Naive thymus-derived CD8-positive, alpha-beta T cell (primary cell): ENCODE measurements at places on chromosomes 5 and 9. TPM values are rescaled to one million over a fixed set of nuclear protein-coding genes. Genes with fewer than 3 reads are reported as not detected.

DNA sequence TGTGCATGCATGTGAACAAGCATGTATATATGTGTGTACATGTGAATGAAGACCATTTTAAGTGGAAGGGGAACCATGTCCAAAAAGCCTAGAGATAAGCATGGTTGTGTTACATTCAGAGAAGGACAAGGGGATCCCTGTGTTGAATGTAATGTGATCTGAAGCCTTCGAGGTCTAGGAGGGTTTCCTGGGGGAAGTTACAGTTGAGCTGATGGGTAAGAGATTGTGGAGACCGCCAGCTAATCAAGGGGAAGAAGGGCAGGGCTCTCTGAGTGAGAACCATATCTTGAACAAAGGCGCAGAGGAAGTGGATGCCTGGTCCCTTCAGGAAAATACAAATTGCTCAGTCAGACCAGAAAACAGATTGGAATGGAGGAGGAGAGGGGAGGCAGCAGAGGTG lies 45.5 kb upstream of the TNFSF15 start:
- no peaks in the 10 kb centered on the region for H3K36me3 ChIP-seq
- H3K4me1 ChIP-seq = peaks cover 16% of the 10 kb centered on the region
- DNase-seq = no peak
- H3K27me3 ChIP-seq = no peaks in the 10 kb centered on the region
- H3K4me3 ChIP-seq = no peak overlapping the region

DNA sequence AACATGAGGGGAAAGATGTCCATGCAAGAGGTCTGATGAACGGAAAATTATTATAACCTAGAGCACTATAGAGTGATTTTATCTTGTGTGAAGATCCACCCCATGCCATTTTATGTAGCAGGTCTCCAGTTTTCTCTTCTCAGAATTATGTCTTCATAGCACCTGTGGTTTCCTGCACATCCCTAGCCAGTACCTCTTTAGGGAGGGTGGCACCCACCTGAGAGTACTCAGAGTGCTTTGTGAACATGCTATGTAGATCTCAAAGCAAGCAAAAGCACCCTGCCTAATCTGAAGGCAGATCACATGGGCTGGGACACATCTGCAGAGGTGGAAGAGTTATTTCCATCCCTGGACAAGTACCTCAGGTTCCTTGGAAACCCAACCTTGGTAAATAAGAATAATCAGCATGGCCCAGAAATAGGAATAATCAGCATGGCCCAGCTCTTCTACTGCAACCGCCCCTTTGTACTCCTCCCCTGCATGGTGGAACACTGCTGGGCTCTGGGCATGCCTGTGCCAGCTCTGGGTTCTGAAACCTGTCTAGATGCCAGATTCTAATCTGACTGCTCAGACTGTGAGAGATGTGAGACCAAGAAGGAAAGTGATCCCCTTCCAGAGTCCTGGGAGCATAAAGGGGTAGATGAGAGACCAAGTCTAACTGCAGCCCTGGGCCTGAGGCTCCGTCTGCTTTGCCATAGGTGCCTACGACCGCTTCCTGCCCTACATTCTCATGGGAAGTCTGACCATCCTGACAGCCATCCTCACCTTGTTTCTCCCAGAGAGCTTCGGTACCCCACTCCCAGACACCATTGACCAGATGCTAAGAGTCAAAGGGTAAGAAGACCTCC lies 23.7 kb downstream of the SLC22A5 start:
- H3K4me1 ChIP-seq = peaks cover 68% of the 10 kb centered on the region
- H3K27ac ChIP-seq = peak overlapping the region; percentile 70
- H3K4me3 ChIP-seq = no peak overlapping the region
- H3K36me3 ChIP-seq = peaks cover 4% of the 10 kb centered on the region
- DNase-seq = no peak

The LCN2 gene
- not detected for total RNA-seq

- no peak overlapping the region for H3K4me3 ChIP-seq
- no peaks in the 10 kb centered on the region for H3K4me1 ChIP-seq
- peaks cover 8% of the 10 kb centered on the region for H3K36me3 ChIP-seq
- DNase-seq = no peak
- H3K27ac ChIP-seq = no peak overlapping the region
- H3K27me3 ChIP-seq = no peaks in the 10 kb centered on the region
Observed at GRCh38 chr5:146725025-146725424, 153.5 kb downstream of the PPP2R2B start.

DNA sequence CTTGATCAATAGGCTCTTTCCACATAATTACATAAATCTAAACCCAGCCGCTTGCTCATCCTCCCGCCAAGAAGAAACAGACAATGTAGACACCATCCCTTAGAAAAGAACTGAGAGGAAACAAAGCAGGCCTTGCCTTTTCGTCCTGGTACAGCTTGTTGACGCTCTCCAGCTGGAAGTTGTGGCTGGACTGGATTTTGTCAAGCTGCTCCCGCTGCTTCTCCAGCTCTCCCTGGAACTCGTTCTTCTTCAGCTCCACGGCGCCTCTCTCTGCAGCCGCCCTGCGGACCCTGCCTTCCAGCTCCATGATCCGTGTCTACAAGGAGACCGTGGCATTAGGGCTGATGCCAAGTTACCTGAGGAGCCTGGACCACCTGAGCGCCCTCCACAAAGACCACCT lies 22.1 kb downstream of the GOLM1 start:
- DNase-seq = no peak
- H3K27me3 ChIP-seq = no peaks in the 10 kb centered on the region
- H3K4me3 ChIP-seq = no peak overlapping the region
- H3K27ac ChIP-seq = no peak overlapping the region
- H3K36me3 ChIP-seq = no peaks in the 10 kb centered on the region

DNA sequence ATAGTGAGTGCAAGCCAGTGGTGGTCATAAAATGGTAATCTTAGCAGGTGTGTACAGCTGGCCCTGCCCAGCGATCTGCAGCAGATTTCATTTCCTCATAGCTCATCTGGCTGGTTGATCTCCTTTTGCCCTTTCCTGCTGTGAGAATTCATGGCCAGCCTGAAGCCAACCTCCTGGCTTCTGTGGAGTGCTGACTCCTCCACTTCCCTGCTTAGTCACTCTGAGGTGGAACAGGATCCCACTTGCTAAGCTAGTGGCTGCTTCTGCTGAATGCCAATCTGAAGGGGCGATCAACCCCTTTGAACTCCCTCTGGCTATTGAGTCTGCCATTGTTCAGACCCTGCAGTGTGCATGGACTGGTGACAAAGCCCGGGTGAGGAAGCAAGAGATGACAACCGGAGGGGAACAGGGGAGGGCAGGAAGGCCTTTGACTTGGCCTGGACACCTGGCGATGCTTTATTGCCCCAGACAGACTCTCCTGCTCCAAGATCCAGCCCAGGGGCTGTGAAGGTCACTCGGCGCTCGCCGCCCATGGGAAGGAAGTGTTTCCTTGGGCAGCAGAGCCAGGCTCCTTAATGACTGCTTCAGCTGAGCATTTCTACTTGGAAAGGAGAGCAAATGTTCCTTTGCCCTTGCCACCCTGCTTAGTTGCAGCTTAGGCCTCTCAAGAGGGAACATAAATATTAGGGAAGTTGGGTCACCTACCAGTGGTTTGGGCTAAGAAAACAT lies 341.1 kb downstream of the ZSWIM6 start:
- no peak overlapping the region for H3K4me3 ChIP-seq
- DNase-seq = no peak
- peaks cover 27% of the 10 kb centered on the region for H3K27me3 ChIP-seq
- H3K4me1 ChIP-seq = no peaks in the 10 kb centered on the region
- H3K27ac ChIP-seq = no peak overlapping the region

The GMCL2 gene
- not detected for total RNA-seq

The C5orf52 gene
- total RNA-seq = not detected

DNA sequence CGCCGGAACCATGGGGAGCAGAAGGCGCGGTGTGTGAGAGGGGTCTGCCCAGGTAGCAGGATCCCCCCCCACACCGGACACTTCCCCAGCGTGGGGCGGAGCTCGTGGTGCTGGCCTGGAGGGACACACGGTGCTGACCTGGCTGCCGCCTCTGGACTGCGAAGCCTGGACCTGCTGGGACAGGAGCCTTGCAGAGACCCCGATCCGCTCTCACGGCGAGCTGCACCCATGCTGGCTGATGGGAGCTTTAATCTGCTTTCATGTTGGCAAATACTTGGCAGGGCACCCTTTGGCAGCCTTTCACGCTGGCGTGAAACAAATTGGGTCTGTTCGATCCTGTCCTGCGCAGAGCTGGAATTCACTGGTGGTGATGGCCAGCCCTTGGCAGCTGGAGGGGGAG lies 7.4 kb downstream of the NKD2 start:
- H3K4me3 ChIP-seq = no peak overlapping the region
- H3K4me1 ChIP-seq = peaks cover 4% of the 10 kb centered on the region
- H3K36me3 ChIP-seq = no peaks in the 10 kb centered on the region

GRCh38 chr5:76788362-76788761 lies 30.5 kb upstream of the F2RL1 start:
- no peaks in the 10 kb centered on the region for H3K36me3 ChIP-seq
- H3K4me3 ChIP-seq = no peak overlapping the region

- H3K4me3 ChIP-seq = no peak overlapping the region
- H3K27ac ChIP-seq = peak overlapping the region; percentile 82
- H3K4me1 ChIP-seq = peaks cover 74% of the 10 kb centered on the region
- DNase-seq = no peak
Observed at GRCh38 chr9:77982581-77983319, 48.9 kb downstream of the GNAQ start.

DNA sequence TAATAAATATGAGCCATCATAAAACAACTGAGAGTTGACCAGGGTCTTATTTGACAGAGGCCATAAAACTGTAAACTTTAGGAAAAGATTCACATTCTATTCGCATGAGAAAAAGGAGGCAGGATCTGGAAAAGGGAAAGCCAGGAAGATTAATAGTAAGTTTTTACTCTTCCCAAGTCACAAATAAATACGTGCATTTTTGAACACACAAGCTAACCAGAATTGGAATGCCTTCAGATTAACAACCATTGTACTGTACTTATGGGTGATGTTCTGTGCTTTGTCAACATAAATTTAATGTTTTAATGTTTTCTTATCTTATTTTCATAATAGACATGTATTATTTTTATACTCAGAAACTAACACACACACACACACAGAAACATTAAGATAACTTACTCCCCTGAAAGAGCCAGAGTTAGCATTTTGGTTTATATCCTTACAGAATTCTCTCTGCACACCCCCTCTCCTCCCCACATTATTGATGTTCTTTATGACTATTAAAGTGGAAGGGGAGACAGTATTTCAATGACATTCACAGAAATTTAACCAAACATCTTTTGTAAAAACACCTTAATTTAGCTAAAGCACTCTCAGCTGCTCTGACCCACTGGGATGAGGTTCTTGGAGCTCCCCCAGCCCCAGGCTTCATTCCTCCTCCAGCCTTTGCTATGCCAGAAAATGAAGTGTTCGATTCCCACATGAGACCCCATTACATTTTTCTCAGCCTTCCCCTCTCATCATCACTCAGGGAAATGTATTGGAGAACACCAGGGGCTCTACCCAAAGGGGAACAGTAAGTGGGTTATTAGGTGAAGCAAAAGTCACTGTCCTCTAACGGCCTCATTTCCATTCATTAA lies 155.5 kb downstream of the ESM1 start:
- peaks cover 6% of the 10 kb centered on the region for H3K4me1 ChIP-seq
- no peak for DNase-seq
- no peak overlapping the region for H3K27ac ChIP-seq
- H3K27me3 ChIP-seq = peaks cover 5% of the 10 kb centered on the region

DNA sequence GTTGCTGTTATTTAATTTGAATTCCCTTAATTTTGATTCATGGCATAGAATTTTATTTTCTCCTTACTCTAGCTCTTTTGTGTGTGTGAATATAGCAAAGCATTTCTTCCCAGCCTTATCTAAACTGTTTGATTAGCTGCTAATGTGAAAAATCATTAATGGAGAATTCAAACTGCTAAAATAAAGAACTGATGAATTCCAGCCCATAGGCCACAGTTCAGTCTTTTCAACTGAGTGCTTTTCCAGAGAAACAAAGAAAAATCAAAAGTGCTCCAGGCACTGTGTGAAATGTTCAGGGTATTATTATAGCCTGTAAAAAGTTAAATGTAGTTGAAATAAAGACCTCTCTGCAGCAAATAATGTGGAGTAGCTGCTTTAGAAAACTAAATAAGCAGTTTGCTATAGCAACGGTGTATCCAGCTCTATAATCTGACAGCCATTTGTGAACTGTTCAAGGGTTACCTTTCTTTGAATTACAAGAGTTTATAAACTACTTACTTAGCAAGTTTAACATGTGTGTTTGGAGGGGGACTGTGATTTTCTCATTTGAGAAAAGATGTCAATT lies 123.8 kb downstream of the GIN1 start:
- H3K27me3 ChIP-seq = no peaks in the 10 kb centered on the region
- H3K4me1 ChIP-seq = no peaks in the 10 kb centered on the region
- no peak for DNase-seq
- H3K4me3 ChIP-seq = no peak overlapping the region

The ADAMTS16 gene
- not detected for total RNA-seq

GRCh38 chr5:53882006-53882675 lies 321.7 kb downstream of the NDUFS4 start:
- no peak overlapping the region for H3K4me3 ChIP-seq
- H3K27me3 ChIP-seq = no peaks in the 10 kb centered on the region
- DNase-seq = no peak

DNA sequence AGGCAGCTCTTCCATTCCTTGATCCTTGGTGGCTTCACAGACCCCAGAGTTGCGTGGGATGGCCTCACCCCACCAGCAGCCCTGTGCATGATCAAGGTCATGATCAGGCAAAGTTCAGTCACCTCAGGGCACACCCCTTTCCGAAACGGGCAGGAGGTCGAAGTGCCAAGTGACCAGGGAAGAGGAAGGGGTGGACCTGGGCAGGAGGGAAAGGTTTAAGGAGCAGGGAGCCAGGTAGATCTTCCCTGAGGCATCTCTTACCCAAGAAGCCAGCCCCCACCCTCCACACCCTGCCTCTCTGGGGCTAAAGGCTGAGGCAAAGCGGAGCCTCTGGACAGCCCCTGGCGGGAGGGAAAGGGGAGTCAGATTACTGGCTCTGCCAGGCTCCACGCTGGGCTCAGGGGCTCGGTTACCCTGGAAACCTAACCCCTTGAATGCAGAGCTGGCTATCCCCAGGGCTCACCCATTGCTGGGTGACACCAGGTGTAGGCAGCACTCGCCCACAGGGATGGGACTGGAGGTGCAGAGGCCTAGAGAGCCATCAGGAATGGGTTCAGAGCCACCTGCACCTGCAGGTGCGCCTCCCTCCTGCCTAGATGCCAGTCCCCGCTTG lies 3.6 kb downstream of the MGAT4B start:
- peaks cover 3% of the 10 kb centered on the region for H3K27me3 ChIP-seq
- no peak overlapping the region for H3K4me3 ChIP-seq
- H3K36me3 ChIP-seq = peaks cover 13% of the 10 kb centered on the region
- DNase-seq = no peak
